Uterus (tissue), 4 donors: ENCODE measurements at places on chromosomes 11 and 22.

DNA sequence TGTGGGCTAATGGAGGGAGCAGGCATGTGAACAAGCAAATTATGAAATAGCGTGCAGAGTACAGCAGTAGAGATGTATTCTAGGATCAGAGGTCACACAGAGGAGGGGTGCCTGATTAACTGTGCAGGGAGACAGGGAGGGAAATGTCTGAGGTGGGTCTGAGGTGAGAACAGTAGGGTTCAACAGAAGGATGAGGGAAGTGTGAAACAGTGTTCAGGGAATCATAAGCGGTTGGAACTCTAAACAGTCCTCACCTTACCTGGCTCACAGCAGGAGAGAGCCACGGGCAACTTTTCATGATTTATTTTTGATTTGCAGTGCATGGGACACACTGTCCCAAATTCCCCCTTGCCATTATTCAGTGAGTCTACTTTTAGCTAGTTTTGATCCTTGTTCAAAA, 90.5 kb downstream of the PIWIL4 start:
- no peaks in the 10 kb centered on the region for H3K4me1 ChIP-seq
- H3K27me3 ChIP-seq, result no peaks in the 10 kb centered on the region
- no peak overlapping the region for H3K27ac ChIP-seq
- DNase-seq, result no peak
- no peak overlapping the region for H3K4me3 ChIP-seq

DNA sequence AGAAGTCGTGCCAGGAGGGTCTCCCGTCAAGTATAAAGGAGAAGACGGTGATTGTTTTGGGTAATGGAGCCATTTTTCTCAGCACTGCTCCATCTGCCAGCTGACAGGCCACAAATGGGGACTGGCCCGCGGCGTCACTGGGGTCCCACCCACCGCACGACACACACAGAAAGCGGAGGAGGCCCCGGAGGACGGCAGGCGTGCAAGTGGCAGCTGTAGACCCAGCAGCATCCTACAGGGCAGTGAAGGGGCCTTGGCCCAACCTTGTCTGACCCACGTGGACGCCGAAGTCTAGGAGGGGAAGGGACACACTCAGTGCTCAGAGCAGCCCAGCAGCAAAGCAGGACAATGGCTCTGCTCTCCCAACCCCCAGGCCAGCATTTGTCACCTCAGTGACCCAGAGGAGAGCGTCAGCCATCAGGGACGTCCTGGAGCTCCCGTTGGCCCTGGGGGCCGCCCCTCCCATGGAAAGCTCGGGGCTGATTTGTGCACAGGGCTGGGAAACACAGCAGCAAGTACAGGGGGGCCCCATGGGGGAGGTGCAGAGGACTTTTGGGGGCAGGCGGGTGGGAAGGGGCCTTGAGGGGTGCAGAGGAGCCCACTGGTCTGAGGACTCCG, 644.4 kb downstream of the BRD1 start:
- H3K27me3 ChIP-seq, result no peaks in the 10 kb centered on the region
- no peak for DNase-seq
- H3K4me1 ChIP-seq, result no peaks in the 10 kb centered on the region
- no peak overlapping the region for H3K4me3 ChIP-seq
- H3K27ac ChIP-seq, result no peak overlapping the region

DNA sequence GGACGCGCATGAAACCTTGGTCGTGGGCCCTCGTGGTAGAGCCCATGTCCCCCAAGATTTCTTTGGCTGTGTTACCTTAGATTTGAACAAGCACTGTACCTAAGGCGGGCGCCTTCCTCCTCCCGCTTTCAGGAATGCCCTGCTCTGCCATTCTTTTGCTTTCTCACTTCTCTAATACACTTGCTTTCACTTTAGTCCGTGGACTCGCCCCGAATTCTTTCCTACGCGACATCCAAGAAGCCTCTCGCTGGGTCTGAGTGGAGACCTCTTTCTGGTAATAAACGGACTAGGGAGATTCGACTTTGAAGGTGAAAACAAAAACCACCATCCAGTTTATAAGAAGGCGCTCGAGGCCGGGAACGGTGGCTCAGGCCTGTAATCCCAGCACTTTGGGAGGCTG, 1.2 kb upstream of the NUP50 start:
- H3K4me3 ChIP-seq, result no peak overlapping the region
- H3K36me3 ChIP-seq, result no peaks in the 10 kb centered on the region
- peak overlapping the region; percentile 79 for H3K27ac ChIP-seq
- H3K4me1 ChIP-seq, result peaks cover 5% of the 10 kb centered on the region
- DNase-seq, result no peak

GRCh38 chr11:57675176-57675941, 7.4 kb downstream of the ZDHHC5 start:
- no peak for DNase-seq
- no peaks in the 10 kb centered on the region for H3K36me3 ChIP-seq
- H3K27me3 ChIP-seq, result no peaks in the 10 kb centered on the region
- no peak overlapping the region for H3K27ac ChIP-seq

DNA sequence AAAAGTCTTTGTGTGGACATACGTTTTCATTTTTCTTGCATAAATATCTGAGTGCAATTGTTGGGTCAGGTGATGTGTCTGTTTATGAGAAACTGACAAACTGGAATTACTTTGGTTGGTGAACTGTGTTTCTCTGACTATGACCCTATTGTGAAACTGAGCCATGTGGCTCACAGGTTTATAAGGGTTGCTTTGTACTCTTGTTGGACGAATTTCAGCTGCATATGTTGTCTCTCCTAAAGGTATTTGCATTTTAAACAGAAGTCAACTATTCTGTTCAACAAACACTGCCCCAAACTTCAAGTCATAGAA, 34.4 kb upstream of the RASD2 start:
- DNase-seq, result no peak
- H3K4me1 ChIP-seq, result no peaks in the 10 kb centered on the region
- H3K36me3 ChIP-seq, result no peaks in the 10 kb centered on the region
- no peak overlapping the region for H3K4me3 ChIP-seq
- H3K27me3 ChIP-seq, result no peaks in the 10 kb centered on the region

DNA sequence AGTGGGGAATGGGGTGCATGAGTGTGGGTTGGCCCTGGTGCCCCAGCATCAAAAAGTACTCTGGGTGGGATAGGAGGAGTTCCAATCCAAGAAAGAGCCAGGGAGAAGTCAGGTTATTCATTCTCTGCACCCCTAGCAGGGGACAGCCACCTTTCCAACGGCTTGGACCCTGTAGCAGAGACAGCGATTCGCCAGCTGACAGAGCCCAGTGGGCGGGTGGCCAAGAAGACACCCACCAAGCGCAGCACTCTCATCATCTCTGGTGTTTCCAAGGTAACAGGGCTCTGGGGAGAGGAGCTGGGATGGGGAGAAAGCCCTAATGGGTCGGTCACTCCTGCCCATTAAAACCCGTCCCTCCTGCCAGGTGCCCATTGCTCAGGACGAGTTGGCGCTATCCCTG, 6.6 kb downstream of the C2CD2L start:
- no peaks in the 10 kb centered on the region for H3K36me3 ChIP-seq
- H3K27me3 ChIP-seq, result no peaks in the 10 kb centered on the region
- no peak overlapping the region for H3K27ac ChIP-seq

DNA sequence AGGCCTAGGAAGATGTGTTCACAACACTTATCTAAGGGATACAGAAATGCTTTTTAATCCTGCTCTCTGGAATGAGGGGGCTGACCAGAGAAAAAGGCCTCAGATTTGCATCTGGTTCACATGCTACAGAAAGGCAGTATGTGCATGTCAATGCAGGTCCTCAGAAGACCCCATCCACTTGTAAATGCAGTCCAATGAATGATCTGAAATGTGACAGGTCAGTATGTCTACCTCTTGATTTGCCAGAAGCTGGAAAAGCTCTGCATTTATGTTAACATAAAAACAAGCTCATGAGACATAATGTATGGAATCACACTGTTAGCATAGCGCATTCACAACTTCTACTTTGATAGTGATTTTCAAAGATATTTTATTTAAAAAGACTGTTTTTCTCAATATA, 367.4 kb upstream of the CHORDC1 start:
- no peaks in the 10 kb centered on the region for H3K27me3 ChIP-seq
- H3K4me1 ChIP-seq, result no peaks in the 10 kb centered on the region
- no peaks in the 10 kb centered on the region for H3K36me3 ChIP-seq
- no peak overlapping the region for H3K27ac ChIP-seq
- H3K4me3 ChIP-seq, result no peak overlapping the region

DNA sequence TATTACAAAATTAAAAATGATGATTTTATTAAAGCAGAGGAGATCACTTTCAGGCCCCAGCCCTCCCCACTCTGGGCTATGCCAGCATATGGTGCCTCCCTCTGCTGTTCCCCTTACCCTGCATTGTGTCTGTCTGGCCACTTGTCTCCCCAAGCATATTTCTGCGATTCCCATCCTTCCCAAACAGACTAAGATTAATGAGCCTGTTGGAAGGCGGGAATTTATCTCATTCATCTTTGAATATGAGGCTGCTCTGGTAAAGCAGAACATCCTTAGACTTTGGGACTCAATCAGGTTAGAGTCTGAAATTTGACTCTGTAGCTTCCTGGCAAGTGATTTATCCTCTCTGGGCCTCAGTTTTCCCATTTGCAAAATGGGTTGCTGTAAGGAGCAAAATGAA, 25.7 kb downstream of the AMPD3 start:
- no peak for DNase-seq
- no peaks in the 10 kb centered on the region for H3K27me3 ChIP-seq
- no peak overlapping the region for H3K4me3 ChIP-seq
- H3K27ac ChIP-seq, result no peak overlapping the region

GRCh38 chr11:63838150-63838677, 696 bp upstream of the MARK2 start:
- no peaks in the 10 kb centered on the region for H3K27me3 ChIP-seq
- DNase-seq, result no peak
- H3K4me3 ChIP-seq, result peak overlapping the region; percentile 79

GRCh38 chr22:50011447-50012210, 936 bp downstream of the IL17REL start:
- no peak overlapping the region for H3K4me3 ChIP-seq
- no peaks in the 10 kb centered on the region for H3K36me3 ChIP-seq
- H3K27me3 ChIP-seq, result peaks cover 24% of the 10 kb centered on the region
- DNase-seq, result no peak
- H3K27ac ChIP-seq, result no peak overlapping the region

GRCh38 chr11:34240150-34240494, 117.7 kb downstream of the ABTB2 start:
- no peaks in the 10 kb centered on the region for H3K36me3 ChIP-seq
- DNase-seq, result no peak
- H3K27me3 ChIP-seq, result no peaks in the 10 kb centered on the region
- H3K4me1 ChIP-seq, result no peaks in the 10 kb centered on the region
- no peak overlapping the region for H3K4me3 ChIP-seq

- no peak overlapping the region for H3K27ac ChIP-seq
- no peak overlapping the region for H3K4me3 ChIP-seq
- H3K4me1 ChIP-seq, result no peaks in the 10 kb centered on the region
- no peaks in the 10 kb centered on the region for H3K36me3 ChIP-seq
These were observed 17.1 kb downstream of the GRAP2 start for GRCh38 chr22:39917776-39918495.

GRCh38 chr11:1015826-1016545, 20.5 kb downstream of the MUC6 start:
- H3K36me3 ChIP-seq, result no peaks in the 10 kb centered on the region
- no peaks in the 10 kb centered on the region for H3K27me3 ChIP-seq
- DNase-seq, result no peak
- H3K4me1 ChIP-seq, result no peaks in the 10 kb centered on the region
- H3K27ac ChIP-seq, result no peak overlapping the region

DNA sequence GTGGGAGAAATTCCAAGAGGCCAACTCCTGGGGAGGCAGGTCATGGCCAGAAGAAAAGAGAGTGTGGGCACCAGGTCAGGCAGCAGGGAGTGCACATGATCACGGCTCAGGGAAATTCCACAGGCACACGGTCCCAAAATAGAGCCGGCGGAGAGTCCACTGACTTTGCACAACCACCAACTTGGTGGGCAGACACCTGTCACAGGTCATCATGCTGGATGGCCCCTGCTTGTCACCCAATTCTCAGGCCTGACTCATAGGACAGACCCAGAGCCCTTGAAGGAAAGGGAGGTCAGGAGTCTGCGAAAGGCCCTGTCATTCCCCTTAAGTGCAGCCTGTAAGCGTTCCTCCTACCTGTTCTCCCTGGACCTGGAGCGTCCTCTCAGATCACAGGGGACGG, 15.8 kb downstream of the APOL2 start:
- H3K36me3 ChIP-seq, result no peaks in the 10 kb centered on the region
- DNase-seq, result no peak
- H3K4me3 ChIP-seq, result no peak overlapping the region
- no peaks in the 10 kb centered on the region for H3K4me1 ChIP-seq

GRCh38 chr11:13012056-13012661, 3.0 kb downstream of the RASSF10 start:
- H3K4me1 ChIP-seq, result peaks cover 14% of the 10 kb centered on the region
- H3K27ac ChIP-seq, result no peak overlapping the region
- H3K36me3 ChIP-seq, result no peaks in the 10 kb centered on the region
- no peak for DNase-seq
